ENCODE measurements at places on chromosomes 4 and X.

- no peak for DNase-seq
Measured at GRCh38 chr4:38235354-38235753, 275.2 kb downstream of the PTTG2 start.

- DNase-seq: no peak
Measured at GRCh38 chrX:79443121-79443520, 76.0 kb upstream of the ITM2A start.

GRCh38 chr4:6692806-6693205, 872 bp upstream of the S100P start:
- DNase-seq: no peak

DNA sequence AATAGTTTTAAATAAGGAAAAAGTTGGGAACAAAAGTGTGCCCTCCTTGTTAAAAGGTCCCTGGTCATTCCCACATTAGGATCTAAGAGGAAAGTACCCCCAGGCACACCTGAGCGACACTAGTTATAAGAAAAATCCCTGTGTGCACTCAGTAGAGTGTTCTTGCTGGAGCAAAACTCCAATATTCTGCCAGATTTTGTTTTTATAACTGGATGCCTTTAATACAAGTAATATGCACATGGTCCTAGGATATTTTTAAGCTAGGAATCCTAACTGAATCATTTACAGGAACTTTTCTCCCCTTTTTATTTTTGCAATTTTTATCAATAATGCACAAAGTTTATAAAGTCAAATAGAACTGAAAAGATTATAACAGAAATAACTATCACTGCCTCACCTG, 68.6 kb downstream of the BEND4 start:
- DNase-seq: no peak

DNA sequence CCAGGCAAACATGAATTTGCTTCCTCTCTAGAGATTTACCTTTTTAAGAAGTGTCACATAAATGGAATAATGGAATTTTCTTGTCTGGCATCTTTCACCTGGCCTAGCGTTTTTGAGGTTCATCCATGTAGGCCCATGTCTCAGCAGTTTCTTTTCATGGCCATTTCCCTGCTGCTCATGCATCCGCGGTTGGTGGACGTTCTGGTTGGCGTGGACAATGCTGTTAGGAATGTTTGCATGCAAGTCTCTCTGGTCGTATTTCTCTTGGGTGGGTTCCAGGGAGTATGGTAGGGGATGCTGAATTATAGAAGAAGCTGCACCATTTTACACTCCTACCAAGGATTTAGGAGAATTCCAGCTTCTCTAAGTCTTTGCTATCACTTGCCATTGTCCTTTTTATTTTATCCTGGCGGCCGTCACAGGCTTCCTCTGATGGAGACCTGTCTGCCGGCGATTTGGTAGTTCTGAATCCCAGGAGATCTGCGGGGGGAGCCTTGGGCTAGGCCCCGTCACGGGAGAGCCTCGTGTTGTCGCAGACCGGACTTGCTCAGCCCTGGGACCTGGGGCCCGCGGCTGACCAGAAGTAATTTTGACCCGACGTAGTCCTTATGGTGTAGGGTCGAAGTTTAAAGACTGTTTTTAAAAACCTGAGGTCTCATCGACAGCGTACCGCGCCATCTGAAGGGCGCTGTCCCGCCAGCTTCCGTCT, 56.9 kb upstream of the TADA2B start:
- no peak for DNase-seq

DNA sequence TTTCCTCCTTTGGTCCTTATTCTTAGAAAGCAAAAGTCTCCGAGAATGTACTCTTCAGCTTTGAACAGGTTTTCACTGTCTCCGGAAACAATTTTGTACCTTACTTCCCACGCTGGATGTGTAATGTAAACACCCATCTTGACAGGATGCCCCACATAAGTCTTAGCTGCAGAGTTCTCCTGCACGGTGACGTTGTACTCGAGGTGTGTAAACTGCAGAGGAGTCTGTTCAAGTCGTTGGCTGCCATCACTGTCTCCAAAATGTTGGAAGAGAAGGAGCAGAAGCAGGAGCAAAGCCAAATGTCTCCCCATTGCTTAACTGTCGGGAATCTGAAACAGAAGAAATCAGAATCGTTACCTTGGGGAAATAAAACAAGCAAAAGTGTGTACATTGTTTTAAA, 14.1 kb downstream of the FAT1 start:
- DNase-seq: no peak

DNA sequence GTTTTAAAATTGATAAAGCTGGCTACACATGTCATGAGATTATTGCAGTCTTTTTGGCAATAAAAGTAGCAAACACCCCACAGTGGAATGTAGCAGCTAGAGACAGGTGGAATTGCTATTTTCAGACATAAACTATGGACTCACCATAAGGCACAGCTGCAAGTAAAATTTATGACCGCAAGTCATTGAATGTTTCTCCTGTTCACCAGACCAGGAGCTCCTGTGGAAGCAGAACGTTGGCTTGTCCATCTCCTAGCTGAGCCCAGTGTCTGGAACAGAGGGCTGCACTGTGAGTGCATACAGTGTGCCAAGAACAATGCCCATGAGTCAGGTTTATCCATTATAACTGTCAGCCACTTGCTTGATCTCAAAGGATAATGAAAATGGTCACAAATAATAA, 538.2 kb downstream of the INPP4B start:
- no peak for DNase-seq

GRCh38 chr4:175431694-175432093, 380.4 kb downstream of the GPM6A start:
- DNase-seq: no peak

- no peak for DNase-seq
Measured at GRCh38 chr4:118740869-118741268, 55.7 kb downstream of the METTL14 start.

DNA sequence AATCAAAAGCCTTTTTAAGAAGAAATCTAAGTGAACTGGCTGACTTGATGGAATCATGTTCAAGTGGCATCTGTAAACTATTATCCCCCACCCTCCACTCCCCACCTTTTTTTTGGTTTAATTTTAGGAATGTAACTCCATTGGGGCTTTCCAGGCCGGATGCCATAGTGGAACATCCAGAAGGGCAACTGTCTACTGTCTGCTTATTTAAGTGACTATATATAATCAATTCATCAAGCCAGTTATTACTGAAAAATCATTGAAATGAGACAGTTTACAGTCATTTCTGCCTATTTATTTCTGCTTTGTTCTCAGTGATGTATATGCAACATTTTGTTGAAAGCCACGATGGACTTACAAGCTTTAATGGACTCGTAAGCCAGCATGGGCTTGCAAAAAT, 162.3 kb downstream of the STIM2 start:
- no peak for DNase-seq

GRCh38 chrX:94216738-94217137, 542.7 kb downstream of the FAM133A start:
- no peak for DNase-seq

GRCh38 chrX:13699183-13699826, 10.4 kb downstream of the RAB9A start:
- DNase-seq: no peak

GRCh38 chr4:88526221-88526815, 2.7 kb upstream of the PYURF start:
- DNase-seq: no peak

GRCh38 chr4:97353876-97354275, 789.4 kb downstream of the STPG2 start:
- no peak for DNase-seq

- no peak for DNase-seq
Measured at GRCh38 chr4:1195891-1196401, 23.6 kb upstream of the SPON2 start.

DNA sequence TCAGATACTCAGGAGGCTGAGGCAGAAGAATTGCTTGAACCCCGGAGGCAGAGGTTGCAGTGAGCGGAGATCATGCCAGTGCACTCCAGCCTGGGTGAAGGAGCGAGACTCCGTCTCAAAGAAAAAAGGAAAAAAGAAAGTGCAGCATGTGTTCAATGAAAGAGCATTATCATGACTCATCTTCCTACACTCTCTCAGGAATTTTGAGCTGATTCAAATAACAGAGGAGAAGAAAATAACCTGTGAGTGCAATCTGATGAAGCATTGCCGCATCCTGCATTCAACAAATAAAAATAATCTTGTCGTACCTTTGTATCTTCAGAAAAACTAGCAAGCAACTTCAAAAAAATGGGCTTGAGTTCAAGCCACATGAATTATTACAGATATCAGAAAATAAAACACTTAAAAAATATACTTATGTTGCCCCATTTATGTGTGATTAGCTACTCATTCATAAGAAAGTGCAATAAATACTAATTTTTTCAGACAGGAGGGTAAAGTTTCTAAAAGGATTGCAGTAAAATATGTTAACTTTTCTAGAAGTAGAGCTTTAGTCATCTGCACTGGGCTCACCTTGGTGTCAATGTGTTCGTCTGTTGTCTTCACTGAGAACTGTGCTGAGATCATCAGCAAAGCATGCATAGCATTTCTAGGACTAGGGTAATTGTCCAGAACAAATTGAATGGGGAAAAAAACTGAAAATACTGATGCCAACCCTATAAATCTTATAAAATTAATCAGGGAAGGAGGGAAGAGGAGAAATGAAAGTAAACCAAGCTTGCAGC, 90.4 kb upstream of the VCX3B start:
- DNase-seq: no peak

DNA sequence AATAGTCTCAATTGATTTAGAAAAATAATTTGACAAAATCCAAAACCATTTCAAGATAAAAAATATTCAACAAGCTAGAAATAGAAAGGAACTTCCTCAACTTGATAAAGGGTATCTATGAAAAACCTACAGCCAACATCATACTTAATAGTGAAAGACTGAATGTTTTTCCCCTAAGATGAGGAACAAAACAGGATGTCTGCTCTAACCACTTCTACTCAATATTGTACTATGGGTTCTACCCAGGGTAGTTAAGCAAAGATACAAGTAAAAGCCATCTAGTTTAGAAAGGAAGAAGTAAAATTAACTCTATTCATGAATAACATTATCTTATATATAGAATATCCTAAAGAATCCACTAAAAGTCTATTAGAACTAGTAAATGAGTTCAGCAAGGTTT, 21.5 kb upstream of the SYTL5 start:
- DNase-seq: no peak

- no peak for DNase-seq
Measured at GRCh38 chr4:39812500-39812899, 114.6 kb downstream of the UBE2K start.

- no peak for DNase-seq
Measured at GRCh38 chr4:183289688-183290087, 30.4 kb downstream of the CLDN22 start.
